Stimulated activated CD8-positive, alpha-beta memory T cell treated with anti-CD3 and anti-CD28 coated beads, Interleukin-7, amount 100 ng/mL, for 1 hour (primary cell): ENCODE measurements at places on chromosomes 2 and 18.

- DNase-seq: no peak
These were observed 209.1 kb upstream of the ID2 start for GRCh38 chr2:8472545-8473323.

DNA sequence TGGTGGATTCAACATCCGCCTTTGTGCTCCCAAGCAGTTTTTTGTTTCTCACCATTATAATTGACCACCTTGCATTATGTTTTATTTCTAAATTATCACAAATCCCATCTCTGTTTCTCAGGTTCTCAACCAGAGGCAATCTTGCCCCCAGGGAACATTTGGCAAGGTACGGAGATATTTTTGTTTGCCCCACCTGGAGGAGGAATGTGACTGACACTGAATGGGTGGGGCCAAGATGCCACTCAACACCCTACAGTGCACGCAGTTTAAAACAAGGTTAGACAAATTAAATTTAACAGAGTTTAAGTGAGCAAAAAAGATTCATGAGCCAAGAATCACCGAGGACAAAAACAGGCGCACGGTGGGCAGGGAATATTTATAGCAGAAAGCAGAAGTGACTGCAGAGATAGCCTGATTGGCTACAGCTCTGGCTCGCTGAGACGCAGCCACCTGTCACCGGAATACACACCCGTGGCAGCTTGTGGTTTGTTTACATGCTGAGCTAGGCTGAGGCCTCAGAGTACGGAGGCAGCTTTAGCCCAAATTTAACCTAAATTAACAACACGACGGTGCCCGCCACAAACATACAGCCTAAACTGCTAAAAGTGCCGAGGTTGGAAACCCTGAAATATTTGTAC lies 150.0 kb upstream of the ALKAL2 start:
- peak; percentile 28 for DNase-seq

DNA sequence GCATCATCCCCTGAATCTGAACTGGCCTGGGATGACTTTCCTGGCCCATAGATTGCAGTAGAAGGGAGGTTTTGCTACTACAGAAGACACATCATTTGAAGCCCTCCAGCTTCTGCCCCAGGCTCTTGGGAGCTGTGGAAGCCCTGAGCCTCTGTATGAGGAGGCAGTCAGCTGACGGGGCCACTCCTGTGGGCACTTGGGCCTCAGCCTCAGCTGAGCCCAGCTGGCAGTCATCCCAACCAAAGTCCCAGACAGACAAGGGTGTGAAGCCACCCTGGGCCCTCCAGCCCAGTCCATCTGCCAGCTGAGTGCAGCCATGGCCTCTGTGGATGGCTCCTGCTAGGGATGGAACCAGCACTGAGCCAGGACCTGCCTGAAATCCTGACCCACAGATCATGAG lies 502.3 kb upstream of the HS6ST1 start:
- DNase-seq: no peak

DNA sequence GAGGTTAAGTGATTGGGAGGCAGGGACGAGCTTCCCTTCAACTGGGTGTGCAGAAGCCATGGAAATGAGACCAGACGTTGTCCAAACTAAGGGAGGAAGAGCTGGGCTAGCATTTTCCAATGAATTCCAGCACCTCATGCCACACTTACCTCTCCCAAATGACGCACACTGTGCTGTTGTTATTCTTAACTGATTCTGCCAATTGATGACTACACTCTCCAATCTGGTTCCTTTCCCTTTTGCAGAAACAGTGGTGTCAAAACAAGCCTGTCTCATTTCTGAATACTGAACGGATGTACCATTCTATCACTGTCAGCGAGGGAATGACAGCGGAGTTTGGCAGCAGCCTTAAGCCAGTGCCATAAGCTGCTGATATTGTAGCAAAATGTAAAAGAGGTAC lies 380.5 kb upstream of the HNRNPA3 start:
- no peak for DNase-seq

DNA sequence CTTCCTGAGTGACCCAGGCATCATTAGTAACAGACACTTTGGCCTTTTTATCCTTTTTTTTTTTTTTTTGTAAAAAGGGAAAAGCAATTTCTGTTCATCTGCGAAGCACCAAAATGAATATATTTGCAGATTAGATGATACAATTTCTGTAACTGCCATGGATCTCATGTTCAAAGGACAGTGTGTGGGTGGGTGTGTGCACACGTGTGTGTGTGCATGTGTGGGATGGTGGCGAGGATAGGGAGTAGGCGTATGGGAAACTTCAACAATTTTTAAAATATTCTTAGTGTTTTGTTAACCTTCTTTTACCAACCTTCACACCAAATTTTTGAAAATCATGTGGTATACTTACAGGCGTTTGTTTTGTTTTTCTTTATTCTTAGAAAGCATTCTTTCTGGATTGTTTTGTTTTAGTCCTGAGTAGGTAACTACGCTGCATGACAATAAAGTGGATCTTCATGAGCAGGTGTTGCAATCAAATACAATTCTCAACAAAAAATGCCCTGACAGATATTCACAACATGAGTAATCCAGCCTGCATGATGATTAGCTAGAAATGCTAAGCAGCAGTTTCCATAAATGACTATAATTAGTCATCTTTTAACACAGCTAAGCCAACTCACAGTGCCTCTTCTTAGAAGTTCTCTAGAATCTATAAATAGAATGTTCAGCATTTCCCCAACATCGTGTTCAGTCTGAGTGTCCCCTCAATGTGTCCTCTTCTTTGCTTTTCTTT lies 53.5 kb upstream of the RMDN2 start:
- DNase-seq: no peak

GRCh38 chr2:8552293-8552801 lies 129.5 kb upstream of the ID2 start:
- no peak for DNase-seq

DNA sequence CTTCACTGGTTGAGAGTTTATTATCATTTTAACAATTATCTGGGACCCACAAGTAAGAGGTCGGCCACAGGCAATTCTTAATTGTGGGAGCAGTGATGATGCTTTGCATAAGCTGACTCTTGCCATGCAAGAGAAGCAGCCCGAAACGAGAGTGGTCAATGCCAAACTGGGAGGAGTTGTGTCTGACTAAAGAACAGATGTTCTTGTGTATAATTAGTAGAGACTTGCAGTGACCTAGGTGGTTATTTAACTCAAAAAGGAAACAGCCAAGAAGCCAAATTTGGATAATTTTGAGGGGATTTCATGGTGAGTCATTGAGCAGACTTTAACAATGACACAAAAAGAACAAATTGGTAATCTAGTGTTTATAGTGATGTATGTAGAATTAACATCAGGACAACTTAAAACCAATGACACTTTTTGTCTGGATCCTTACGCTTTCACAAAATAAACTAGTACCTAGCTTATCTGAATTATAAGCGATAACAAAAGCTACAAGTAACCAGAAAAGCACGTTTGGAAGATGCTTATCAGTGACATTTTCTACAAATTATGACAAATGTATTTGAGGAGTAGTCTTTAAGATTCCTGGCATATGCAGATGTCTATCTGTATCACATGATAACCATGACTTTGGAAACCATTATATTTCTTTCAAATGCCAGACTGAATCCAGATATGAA lies 184.7 kb upstream of the DLGAP1 start:
- DNase-seq: no peak

- peak; percentile 44 for DNase-seq
These were observed 13.5 kb upstream of the ZAP70 start for GRCh38 chr2:97699765-97700444.

DNA sequence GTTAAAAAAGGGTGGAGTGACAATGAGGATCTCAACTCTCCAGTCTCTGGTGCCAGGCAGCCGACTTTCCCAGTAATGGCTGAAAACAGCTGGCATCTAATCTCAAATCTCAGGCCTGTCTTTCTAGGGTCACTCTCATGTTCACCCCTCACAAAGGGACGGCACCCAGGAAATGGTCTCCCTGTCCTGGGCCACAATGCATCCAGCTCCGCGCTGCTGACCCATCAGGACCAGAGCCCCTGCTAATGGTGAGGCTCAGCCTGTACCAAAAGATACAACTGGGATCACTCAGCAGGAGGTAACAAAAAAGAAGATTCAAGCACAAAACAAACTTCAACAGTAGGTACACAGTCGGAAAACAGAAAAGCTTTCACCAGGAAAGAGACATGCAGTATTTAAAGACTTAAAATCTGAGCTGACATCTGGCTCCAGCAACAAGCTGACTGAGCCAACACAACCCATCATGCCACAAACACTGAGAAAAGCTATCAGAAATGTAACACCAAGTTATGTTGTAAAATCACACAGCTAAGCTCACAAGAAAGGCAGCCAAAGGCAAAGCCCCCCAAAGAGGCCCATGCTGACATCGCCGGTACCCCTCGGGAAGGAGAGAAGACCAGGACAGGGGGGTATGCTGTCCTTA lies 13.6 kb upstream of the KIDINS220 start:
- DNase-seq: no peak

- DNase-seq: no peak
These were observed 945.8 kb downstream of the CBLN2 start for GRCh38 chr18:71598374-71598773.

GRCh38 chr18:59631583-59632181 lies 65.5 kb downstream of the CCBE1 start:
- DNase-seq: no peak

- no peak for DNase-seq
These were observed 4.1 kb upstream of the ITPRIPL1 start for GRCh38 chr2:96320728-96321622.

- DNase-seq: no peak
These were observed 550.4 kb downstream of the ARHGAP15 start for GRCh38 chr2:143679617-143680016.

GRCh38 chr2:98579926-98580325 lies 28.4 kb downstream of the COA5 start:
- no peak for DNase-seq

- no peak for DNase-seq
These were observed 95.9 kb downstream of the LYPD6B start for GRCh38 chr2:149134335-149134923.

- DNase-seq: no peak
These were observed 31.0 kb upstream of the TNS1 start for GRCh38 chr2:218033590-218034496.

- DNase-seq: no peak
These were observed 894 bp downstream of the SMAD7 start for GRCh38 chr18:48949606-48950535.

GRCh38 chr2:59779571-59779970 lies 773.9 kb downstream of the BCL11A start:
- DNase-seq: no peak

GRCh38 chr2:160308915-160309314 lies 108.8 kb upstream of the ITGB6 start:
- no peak for DNase-seq

DNA sequence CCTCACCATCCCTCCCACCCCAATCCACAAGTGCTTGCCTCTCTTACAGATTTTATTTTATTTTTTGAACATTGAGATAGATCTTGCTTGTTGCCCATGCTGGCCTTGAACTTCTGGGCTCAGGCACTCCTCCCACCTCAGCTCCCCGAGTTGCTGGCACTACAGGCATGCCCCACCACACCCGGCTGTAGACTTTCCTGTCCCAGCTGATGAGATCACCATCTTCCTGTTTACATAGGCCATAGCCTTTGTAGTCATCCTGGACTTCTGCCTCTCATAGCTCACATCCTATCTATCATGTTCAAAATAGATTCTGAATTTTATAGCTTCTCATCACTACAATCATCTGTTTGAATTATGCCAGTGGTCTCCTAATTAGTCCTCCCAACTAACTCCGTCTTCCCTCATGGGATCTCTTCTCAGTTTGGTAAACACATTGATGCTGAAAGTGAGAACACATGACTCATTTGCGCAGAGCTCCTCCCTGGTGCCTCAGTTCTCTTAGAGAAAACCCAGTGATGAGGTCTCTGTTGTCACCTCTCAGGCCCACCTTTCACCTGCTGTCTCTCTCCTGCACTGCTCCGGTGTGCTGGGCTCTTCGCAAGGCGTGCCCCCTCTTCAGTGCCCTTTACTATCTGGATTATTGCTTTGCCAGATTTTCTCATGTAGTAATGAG lies 243.0 kb downstream of the ZNF407 start:
- DNase-seq: no peak

- DNase-seq: no peak
These were observed 291.7 kb upstream of the KYNU start for GRCh38 chr2:142585785-142586184.

- no peak for DNase-seq
These were observed 153.0 kb downstream of the TMEM247 start for GRCh38 chr2:46632349-46632748.

DNA sequence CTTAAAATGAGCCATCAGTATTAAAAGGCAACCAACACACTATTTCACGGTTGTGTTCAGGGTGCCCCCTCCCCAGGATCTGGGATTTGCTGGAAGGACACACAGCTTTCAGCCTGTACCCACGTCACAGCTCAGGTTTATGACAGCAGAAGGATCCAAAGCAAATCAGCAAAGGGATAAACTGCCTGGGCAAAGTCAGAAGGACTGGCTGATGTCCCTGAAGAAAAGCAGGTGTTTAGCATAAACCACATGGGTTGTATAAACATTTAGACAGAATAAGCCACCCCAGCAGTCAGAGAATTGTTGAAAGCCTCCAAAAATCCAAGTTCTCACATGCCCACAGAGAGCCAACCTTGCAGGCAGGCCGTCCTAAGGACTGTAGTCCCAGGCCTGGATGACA lies 63.9 kb downstream of the CD226 start:
- DNase-seq: no peak

GRCh38 chr2:6814312-6814711 lies 51.4 kb downstream of the CMPK2 start:
- no peak for DNase-seq

DNA sequence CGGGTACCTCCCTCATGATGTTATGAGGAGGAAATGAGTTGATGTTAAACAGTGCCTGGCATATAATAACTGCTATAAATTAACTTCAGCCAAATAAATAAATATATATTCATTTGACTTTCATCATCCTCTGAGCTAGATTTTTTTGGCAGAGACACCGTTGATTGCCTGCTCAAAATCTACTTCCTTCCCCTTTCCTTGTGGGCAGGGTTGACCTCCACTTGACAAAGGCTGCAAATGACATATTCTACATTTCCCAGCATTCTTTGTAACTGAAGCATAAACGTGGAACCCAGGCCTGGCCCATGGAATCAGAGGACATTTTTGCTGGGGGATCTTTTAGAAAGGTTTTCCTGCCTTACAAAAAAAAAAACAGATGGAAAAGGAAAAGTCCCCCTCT lies 177.8 kb downstream of the TXNL1 start:
- no peak for DNase-seq

GRCh38 chr2:10195278-10196109 lies 73.0 kb downstream of the RRM2 start:
- DNase-seq: no peak

GRCh38 chr2:156329031-156329926 lies 3.2 kb downstream of the NR4A2 start:
- DNase-seq: no peak

GRCh38 chr2:97932975-97933662 lies 62.6 kb downstream of the TMEM131 start:
- DNase-seq: no peak

DNA sequence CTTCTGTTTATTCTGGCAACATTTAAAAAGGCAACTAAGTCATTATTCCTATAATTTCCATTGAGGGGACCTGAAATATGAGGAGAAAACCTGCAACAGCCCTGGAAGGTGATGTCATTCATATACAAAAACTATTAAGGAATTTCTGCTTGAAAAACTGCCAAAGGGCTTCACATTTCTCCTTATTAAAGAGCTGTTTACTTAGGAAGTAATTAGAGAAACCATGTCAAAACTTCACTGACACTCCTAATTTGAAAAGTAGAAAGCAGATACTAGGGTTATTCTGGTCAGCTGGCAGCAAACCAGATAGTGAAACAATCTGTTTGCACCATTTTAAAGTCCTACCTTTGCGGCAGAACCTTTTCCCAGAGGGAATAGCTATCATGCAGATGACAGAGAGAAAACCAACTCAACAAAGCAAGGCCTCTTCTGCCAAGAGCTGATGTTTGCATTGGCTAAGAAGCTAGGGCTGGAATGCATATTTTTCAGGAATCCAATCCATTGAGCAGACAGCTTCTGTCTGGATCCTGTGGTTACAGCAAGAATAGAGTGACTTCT lies 592.2 kb upstream of the SYT4 start:
- DNase-seq: no peak
